Activated CD4-positive, alpha-beta memory T cell treated with anti-CD3 and anti-CD28 coated beads, Interleukin-2, amount 10 ng/mL, durations not matched to agents 7 days and 5 days (primary cell): ENCODE measurements at places on chromosomes 12 and 14. TPM values are rescaled to one million over a fixed set of nuclear protein-coding genes. Genes with fewer than 3 reads are reported as not detected.

- no peak for DNase-seq
Observed at GRCh38 chr12:121532503-121533393, 48.1 kb downstream of the KDM2B start.

Gene LRIG3
- 0.08 TPM for total RNA-seq

GRCh38 chr12:72792889-72793288 is 520.7 kb downstream of the TRHDE start:
- no peak for DNase-seq

Gene IFNG-AS1
- 0.35 TPM for total RNA-seq

DNA sequence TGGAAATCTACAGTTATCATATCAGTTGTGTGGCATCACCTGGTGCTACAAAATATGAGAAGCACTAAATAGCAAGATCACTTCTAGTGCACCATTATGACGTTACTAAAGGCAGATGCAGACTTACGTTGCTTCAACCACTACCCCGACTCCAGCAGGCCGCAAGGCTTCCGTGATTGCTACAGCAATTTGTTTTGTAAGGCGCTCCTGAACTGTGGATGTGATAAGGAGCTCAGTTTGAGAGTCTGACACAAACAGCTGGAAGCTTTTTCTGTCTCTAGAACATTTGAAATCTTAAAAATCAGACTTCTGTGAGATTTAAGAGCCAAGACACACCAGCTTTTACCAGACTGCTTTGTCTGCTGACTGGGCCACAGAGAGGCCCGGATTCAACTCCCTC is 57.0 kb downstream of the GCH1 start:
- DNase-seq = no peak

- no peak for DNase-seq
Observed at GRCh38 chr12:52945389-52946232, 3.3 kb upstream of the KRT18 start.

Gene SLC25A21
- not detected for total RNA-seq

Gene RNF31
- total RNA-seq = 122 TPM

- no peak for DNase-seq
Observed at GRCh38 chr12:76113800-76114757, 29.6 kb upstream of the NAP1L1 start.

DNA sequence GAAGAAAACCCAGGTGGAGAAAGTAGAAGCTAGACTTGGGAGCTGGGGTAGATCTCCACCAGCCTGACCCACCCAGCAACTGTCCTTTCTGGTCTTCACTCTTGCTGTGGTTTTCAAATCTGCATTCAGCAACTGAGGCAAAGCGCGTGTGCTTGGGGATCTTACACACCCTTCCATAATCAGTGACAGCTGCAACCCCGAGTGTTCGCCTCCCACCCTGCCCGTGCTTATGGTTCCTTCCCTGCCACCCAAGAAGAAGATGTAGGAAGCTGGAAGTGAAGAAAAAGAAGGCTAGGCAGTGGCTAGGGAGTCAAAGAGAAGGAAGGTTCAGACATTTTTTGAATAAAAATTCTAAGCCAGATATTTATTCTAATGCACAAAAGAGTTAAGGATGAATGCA is 162.6 kb upstream of the CCND2 start:
- DNase-seq = no peak

GRCh38 chr12:122001466-122002209 is 20.0 kb upstream of the BCL7A start:
- DNase-seq = no peak

GRCh38 chr14:51121096-51121495 is 26.2 kb upstream of the TRIM9 start:
- no peak for DNase-seq
